Upper lobe of right lung (tissue), 1 donor: ENCODE measurements at places on chromosomes 7 and 10. TPM values are rescaled to one million over a fixed set of nuclear protein-coding genes. Genes with fewer than 3 reads are reported as not detected.

DNA sequence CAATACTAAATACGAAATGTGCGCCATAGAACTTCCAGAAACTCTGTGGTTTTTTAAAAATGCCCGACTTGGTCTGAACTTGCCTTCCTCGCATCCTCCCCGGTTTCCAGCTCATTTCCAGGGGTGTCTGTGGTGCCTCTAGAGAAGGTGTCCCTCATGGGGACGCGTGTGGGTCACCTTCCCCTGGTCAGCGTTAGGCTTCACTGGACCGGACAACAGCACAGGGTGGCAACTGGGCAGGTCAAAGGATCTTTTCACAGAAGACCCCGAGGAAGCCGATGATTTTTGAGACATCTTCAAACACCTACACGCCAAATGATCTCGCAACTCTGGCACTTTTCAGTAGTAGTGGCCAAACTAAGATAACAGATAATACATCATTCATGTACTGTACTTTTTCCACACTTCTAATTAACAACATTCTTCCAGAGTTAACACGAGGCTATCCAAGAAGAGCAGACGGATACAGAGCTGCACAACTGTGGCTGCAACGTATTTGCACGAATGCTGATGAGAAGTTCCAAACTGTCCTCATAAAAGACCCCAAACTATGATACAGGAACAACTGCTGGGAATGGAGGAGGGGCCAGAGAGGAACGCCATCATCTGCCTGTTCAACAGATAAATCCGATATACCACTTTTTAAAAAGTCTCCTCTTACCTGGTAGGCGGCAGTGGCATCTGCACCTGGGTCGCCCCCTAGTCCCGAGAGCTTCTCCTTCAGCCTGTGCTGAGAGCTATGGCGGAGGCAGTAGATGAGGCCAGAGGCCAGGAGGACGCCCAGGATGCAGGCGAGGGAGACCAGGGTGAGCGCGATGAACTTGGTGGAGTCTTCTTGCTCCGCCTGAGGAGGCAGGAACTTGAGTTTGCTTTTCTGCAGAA lies 345.5 kb downstream of the DNAJB6 start:
- peaks cover 94% of the 10 kb centered on the region for H3K27me3 ChIP-seq
- no peaks in the 10 kb centered on the region for H3K36me3 ChIP-seq
- no peak overlapping the region for H3K4me3 ChIP-seq
- peak; percentile 43 for DNase-seq

DNA sequence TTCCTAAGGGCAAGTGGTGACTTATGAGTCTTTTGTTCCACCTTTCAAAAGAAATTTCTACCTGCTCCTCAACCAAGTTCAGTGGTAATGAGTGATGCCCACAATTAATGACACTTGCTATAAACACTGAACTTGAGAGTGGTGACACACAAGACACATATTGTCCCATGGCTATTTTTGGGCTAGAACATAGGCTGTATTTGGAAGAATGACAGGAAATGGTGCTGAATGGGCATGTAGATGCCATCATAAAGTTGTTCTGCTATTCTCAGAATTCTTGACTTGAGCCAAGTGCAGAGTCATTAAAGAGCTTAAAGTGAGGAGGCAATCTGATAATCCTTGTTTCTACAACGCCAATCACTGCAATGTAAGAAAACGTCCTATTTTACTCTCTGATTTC lies 313.3 kb downstream of the AGMO start:
- H3K36me3 ChIP-seq = no peaks in the 10 kb centered on the region
- no peaks in the 10 kb centered on the region for H3K27me3 ChIP-seq
- no peak for DNase-seq
- no peak overlapping the region for H3K4me3 ChIP-seq
- no peaks in the 10 kb centered on the region for H3K4me1 ChIP-seq
- no peak overlapping the region for H3K27ac ChIP-seq

DNA sequence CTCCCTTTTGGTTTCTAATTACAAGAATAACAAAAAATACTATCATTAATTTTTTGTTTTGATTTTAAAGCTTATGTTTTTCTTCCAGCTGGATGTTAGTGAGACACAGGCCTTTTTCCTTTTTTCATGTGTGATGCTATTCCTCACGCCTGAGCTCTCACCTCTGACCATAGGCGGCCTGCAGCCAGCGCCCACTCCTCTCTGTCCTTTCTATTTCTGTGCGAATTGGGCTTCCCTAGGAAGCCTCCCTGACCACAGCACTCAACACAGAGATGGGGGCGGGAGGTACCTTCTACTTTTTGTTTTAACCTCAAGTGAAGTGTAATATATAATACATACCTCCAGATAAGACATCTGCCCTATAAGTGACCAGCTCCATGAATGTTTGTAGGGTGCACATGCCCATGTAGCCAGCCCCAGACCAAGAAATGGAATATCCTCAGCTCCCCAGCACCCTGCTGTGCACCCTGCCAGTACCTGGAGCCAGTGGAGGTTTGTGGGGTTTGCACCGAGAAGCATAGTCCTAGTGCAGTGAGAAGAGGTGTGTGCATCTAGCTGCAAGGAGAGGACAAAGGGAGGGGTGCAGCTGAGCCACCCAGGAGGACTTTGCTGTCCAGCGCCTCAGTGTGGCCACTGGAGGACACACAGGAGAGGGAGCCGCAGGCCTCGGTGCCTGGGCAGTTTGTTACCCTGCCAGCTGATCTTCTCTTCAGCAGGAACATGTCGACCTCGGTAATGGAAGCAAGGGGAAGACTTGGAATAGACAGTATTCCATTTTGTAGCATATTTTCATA lies 38.5 kb downstream of the BNIP3 start:
- no peaks in the 10 kb centered on the region for H3K4me1 ChIP-seq
- H3K27ac ChIP-seq = no peak overlapping the region
- no peaks in the 10 kb centered on the region for H3K27me3 ChIP-seq
- H3K36me3 ChIP-seq = peaks cover 64% of the 10 kb centered on the region
- no peak overlapping the region for H3K4me3 ChIP-seq
- peak; percentile 51 for DNase-seq

GRCh38 chr10:20085115-20085514 lies 268.9 kb downstream of the PLXDC2 start:
- no peak overlapping the region for H3K4me3 ChIP-seq
- H3K36me3 ChIP-seq = no peaks in the 10 kb centered on the region
- H3K27me3 ChIP-seq = no peaks in the 10 kb centered on the region
- H3K4me1 ChIP-seq = no peaks in the 10 kb centered on the region
- H3K27ac ChIP-seq = no peak overlapping the region

The ELFN1 gene
- total RNA-seq = 4.3 TPM

The C10orf105 gene
- total RNA-seq = 0.52 TPM

The AZGP1 gene
- 87.7 TPM for total RNA-seq
